Omental fat pad (tissue), 4 donors: ENCODE measurements at places on chromosomes 2 and 18.

DNA sequence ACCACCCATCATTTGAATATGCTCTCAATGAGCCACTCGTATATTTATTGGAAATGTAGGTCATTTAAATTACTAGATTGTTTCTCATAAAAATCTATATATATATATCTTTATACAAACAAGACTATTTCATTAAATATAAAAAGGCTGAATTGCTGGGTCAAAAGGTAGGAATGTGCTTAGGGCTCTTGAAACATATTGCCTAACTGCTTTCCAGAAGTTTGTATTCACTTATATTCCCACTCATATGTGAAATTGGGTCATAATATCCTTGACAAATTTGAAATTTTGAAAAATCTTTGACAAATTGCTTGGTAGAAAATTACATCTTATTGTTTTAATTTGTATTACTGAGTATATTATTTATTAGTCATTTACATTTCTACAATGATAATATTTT, 999.8 kb upstream of the CDH2 start:
- DNase-seq = no peak

DNA sequence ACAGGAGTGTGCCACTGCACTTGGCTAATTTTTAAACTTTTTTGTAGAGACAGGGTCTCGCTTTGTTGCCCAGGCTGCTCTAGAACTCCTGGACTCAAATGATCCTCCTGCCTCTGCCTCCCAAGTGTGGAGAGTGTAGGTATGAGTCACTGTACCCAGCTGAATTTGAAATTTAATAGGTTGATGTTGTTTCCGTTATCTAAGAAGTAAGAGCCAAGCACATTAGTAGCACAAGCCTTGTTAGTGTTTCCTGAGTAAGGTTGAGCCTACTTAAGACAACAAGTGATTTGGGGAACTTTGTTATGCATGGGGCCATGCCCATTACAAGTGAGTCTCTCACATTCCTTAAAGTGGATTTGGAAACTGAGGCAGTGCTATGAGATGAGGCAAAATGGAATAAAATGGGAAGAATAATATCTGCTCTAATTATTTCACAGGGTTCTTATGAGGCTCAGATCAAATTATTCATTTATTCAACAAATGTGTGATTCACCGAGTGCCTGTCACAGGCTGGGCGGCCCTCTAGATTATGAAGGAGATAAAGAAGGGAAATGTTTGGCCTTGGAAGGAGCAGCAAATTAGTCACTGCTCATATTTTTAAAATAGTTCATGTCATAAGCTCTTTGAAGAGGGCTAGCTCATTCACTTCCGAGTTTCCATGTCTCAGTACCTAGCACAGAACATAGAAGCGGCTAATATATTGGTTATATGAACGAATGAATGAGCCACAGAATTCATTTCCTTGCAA, 217.2 kb downstream of the LDLRAD4 start:
- DNase-seq = no peak

DNA sequence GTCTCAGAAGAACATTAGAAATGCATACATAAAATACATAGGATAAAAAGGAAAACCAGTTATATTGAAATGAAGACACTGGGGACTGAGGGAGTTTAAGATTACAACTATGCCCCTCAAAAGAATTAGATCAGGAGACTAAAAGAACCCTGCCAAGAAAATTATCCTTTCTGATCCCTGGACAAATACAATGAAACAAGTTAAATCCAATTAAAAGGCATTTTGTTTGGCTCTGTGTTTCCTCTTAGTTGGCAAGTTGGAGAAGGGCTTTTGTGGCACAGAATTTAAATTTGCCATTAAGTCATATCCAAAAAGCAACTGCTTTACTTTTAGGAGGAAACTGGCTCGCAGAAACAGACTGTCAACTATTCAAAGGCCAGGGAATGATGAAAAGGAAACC, 99.1 kb upstream of the CD302 start:
- no peak for DNase-seq

DNA sequence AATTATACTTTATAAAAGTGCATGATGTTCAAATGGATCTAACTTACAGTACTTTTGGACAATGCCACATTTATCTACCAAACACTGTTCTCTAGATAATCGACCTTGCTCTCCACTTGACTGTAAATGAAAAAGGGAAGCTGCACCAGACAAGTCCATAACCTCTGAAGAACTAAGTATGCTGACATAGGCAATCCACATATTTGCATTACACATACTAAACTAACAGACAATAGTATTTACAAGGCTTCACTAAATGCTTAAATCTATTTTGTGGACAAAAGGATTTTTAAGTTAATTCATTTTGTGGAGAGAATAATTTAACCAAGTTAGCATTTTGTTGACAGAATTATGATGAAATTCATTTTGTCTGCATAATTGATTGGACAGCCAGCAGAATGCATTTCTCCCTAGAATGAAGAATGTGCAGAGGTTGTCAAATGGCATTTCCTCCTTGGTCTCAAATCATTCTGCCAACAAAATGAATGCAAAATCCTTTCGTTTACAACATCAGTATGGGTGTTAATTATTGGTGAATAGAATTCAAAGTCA, 520.9 kb downstream of the CPS1 start:
- DNase-seq = no peak

DNA sequence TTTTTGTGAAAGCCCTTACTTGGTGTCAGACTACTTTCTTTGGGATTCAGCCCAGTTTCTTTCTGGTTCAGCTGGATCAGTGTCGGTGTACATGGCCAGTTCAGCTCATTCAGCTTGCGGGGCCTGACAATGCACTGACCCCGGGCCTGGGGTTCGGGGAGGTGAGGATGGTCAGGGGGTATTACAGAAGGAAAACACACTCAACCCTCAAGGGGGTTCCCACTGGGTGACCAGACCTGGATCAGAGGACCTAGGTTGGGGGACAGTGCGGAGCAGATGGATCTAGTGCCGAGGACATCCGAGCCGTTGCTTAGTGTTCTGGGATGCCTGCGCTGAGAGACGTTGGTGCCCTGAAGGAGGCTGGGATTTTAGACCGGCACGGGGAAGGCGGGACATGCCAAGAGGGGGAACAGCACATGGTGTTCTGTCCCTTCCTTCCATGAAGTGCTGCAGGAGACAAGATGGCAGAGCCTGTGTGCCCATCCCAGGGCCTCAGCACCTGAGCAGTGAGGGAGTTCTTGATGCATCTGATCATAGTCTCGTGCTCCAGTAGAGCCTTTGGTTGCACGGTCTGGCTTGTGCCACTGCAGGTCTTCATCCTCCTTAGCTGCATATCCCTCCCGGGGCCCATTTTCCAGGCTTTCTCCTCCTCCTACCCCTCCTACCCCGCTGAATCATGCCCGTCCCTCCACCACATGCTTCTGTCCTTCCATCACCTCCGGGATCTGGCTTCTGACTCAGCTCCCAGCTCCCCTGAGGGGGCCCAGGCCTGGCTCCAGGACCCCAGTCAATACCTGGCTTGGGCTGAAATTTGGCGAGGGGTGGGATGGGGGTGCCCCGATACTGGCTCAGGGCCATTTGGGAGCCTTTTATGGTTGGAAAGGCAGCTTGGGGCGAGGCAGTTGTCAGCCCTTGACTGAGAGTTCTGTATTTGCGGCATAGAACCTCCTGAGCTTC, 18.0 kb downstream of the SPEG start:
- peak; percentile 63 for DNase-seq

- peak; percentile 34 for DNase-seq
Observed at GRCh38 chr2:179460181-179460929, 195.7 kb upstream of the SESTD1 start.

- DNase-seq = no peak
Observed at GRCh38 chr2:16623564-16624435, 41.8 kb downstream of the CYRIA start.

DNA sequence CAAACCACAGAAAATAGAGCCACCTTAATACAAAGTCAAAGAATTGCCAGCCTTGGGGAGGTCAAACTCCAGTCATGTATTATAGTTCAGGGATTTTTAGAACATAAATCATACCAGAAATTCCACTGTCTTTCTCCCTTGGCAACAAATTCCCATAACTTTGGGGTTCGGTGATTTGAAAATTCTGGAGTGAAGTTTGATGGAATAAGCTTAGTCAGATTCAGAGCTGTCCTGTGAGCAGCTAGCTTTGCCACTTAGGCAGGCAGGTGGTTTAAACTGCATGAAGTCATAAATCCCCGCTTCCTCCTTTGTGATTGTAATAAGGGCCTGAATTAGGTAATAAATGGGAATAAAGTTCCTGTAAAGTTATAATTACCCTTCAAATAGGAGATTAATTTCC, 457.0 kb upstream of the HNMT start:
- DNase-seq = no peak

DNA sequence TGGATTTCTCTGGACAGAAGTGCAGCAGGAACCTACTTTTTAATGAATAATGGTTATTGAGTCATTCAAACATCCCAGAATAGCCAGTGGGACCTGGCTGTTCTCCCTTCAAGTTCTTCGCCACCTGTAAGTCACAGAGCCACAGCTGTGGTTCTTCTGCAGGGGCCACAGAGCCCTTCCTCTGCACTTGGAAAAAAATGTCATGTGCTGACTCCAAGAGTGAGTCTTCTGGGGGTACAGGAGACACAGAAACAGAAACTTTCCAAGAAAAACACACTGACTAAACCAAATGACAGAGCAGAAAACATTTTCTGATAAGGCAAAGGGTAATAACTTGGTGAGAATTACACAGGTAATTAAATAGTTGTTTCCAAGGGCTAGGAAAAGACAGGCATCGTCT, 68.7 kb upstream of the FN1 start:
- DNase-seq = no peak

GRCh38 chr2:61178603-61179545, 16.9 kb downstream of the C2orf74 start:
- DNase-seq = no peak

DNA sequence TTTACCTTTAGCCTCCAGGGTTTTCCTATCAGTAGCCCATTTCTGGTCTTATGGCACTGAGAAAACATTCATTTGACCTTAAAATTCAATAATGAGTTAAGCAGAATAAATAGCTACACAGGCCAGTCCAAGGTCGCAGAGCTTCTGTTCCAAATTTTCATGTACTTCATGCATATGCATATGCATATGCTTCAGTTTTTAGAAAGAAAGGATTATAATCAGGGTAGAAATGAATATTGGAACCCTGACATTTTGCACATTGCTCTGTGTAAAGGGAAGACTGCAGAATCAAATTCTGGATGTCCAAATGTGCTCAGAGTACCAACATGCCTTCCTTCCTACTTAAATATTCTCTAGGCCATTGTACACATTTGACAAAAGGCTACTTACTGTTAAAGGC, 104.9 kb downstream of the DPP4 start:
- DNase-seq = no peak

DNA sequence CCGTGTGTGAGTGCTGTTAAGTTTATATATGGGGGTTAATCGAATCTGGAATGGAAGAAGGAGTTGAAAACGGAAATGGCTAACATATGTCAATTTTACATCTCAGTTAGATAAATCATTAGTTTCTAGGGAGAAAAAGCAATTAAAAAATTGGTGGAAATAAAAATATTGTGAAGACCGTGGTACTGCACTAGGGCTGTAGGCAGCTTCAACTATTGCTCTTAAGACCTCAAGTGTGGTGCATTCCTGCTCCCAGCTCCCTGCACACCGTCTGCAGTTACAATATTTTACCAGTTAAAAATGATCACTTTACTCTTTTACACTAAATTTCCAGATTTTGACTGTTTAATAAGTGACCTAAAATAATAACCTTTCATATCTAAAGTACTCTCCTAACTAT, 977.3 kb upstream of the POU3F3 start:
- DNase-seq = no peak

GRCh38 chr18:74856434-74856833, 258.8 kb downstream of the ZNF407 start:
- DNase-seq = no peak

- no peak for DNase-seq
Observed at GRCh38 chr2:114421781-114422180, 20.7 kb upstream of the DPP10 start.

- DNase-seq = no peak
Observed at GRCh38 chr2:57296795-57297517, 749.6 kb upstream of the VRK2 start.

GRCh38 chr2:105254531-105255210, 13.1 kb downstream of the GPR45 start:
- DNase-seq = no peak

DNA sequence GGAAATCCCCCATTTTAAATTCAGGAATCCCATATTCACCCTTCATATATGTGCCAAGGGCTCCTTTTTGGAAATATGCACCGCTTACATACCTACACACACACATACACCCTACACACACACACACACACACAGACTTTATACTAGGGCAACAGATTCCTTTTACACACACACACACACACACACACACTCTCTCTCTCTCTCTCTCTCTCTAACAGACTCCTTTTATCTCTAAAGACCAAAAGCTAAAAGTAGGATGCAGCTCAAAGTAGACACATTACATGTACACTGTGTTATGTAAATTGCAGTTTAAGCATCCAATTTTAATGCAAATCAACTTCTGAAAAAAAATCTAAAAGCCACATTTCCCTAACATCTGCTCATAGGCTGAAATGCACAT, 130.9 kb upstream of the CAPN13 start:
- DNase-seq = no peak

DNA sequence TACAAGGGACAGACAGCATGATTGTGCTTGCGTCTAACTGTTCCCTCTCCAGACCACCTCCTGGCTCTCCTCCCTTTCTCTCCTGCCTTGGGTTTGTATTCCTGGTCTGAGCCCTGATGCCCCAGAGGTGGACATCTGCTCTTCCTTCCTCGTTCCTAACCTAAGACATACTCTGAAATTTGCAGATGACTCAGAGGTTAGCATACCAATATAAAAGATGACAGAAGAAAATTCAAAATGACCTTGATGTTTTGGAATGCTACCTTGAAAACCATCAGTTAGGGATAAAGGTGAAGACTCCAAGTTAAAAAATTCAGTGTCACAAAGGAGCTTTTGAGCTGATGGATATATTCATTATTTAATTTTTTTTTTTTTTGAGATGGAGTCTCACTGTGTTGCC, 12.9 kb downstream of the SMYD1 start:
- DNase-seq = no peak
